EL (cell line): ENCODE measurements at places on chromosomes 3 and 15.

GRCh38 chr3:168083906-168084305, 11.8 kb downstream of the GOLIM4 start:
- no peak for DNase-seq

DNA sequence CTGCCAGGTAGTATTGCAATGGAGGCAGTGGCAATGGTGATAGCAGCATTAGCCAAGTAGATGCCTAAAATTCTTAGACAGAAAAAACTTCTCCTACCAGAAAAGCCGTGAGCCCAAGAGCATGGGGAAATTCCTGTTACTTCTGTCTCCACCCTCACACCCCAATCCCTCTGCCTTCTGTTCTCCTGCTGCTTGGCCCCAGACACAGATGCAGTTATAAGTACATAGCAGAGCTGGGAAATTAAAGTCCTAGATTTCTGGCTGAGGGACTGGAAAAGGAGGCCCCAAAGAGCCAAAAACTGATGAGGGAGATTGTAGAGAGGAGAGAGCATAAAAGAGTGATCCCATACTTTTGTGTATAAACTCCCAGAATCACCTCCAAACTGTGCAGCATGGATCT, 166.9 kb downstream of the SMAD6 start:
- DNase-seq, result no peak

GRCh38 chr3:49135499-49135898, 2.6 kb upstream of the LAMB2 start:
- no peak for DNase-seq

DNA sequence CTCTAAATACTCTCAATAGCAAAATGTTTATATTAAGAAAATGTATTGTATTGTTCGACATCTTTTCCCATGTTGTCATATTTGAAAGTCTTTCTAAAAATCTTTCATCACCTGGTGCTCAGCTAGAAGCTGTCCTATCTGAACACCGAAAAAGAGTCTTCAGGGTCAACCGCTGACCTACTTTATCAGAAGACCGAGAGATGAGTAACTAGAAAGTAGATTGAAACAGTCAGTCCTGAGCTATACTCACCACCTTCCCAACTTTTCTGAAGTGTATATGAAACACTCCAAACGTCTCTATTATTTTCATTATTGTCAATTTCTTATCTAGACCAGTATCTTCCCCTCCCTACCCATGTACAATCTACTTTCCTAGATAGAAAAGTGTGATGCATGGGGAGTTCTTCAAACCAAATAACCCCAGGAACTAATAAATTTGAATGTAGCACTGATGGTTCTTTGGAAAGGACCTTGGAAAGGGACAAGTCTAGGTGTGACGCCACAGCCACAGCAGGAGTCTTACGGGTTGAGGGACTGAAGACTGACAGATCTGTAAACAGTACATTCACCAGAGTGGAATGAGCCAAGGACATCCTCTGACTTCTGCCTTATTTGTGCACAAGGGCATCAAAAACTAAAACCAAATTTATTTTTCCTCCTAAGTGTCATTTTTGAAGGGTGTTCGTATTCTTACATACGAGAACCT, 58.6 kb downstream of the TMOD3 start:
- no peak for DNase-seq

DNA sequence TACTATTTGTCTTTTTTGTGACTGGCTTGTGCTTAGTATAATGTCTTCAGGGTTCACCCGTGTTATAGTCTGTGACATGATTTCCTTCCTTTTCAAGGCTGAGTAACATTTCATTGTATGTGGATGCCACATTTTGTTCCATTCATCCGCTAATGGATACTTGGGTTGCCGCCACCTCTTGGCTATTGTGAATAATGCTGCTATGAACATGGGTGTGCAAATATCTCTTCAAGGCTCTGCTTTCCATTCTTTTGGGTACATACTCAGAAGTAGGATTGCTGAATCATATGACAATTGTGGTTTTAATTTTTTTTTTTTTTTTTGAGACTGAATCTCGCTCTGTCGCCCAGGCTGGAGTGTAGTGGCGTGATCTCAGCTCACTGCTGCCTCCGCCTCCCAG, 15.4 kb downstream of the CRTC3 start:
- DNase-seq, result no peak

GRCh38 chr3:134029734-134030378, at the start of gene SLCO2A1:
SLCO2A1 (minus strand) TSS chr3:134029925; CDS start chr3:134029802, 123 bp downstream.
- peak; percentile 41 for DNase-seq

DNA sequence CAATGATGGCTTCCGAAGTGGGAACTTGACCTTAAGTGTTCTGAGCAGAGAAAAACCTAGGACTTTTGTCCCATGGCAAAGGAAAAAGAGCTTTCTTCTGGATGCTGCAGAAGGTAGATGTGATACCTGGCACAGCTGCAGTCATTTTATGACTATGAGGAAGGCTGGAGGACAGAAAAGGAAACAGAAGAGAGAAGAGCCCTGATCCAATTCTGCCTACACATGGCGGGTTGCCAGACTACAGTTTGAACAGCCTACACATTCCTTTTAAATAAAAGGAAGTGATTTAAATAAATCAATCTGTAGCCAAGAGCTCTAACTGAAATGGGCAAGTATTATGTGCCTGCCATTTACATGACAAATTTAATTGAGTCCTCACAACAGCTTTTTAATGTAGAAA, 43.6 kb upstream of the CHRNB4 start:
- no peak for DNase-seq

DNA sequence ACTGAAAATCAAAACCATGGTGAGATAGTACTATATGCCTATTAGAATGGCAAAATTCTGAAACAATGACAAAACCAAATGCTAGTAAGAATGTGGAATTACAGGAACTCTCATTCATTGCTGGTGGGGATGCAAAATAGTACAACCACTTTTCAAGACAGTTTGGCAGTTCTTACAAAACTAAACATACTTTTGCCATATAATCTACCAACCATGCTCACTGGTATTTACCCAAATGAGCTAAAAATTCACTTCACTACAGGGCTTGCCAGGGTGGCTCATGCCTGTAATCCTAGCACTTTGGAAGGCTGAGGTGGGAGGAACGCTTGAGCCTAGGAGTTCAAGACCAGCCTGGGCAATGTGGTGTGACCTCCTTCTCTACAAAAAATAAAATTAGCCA, 40.0 kb downstream of the MYO9A start:
- DNase-seq, result no peak

GRCh38 chr3:36678216-36679013, 85.9 kb downstream of the DCLK3 start:
- DNase-seq, result peak; percentile 80

- DNase-seq, result no peak
Observed at GRCh38 chr3:38522002-38522401, 25.9 kb downstream of the EXOG start.

DNA sequence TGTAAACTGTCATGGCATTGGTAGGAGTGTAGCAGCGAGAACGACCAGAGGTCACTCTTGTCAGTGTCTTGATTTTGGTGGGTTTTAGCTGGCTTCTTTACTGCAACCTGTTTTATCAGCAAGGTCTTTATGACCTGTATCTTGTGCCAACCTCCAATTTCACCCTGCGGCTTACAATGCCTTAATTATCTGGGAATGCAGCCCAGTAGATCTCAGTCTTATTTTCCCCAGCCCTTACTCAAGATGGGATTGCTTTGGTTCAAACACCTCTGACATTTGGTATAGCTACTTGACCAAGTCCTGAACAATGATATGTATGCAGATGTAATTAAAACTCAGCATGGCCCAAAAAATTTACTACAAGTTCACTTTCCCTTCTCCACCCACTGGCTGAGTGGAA, 388.4 kb downstream of the RSL24D1 start:
- DNase-seq, result no peak
